ENCODE measurements at places on chromosomes 7 and 10.

GRCh38 chr7:22269963-22270362 is 87.0 kb downstream of the RAPGEF5 start:
- no peak for DNase-seq

DNA sequence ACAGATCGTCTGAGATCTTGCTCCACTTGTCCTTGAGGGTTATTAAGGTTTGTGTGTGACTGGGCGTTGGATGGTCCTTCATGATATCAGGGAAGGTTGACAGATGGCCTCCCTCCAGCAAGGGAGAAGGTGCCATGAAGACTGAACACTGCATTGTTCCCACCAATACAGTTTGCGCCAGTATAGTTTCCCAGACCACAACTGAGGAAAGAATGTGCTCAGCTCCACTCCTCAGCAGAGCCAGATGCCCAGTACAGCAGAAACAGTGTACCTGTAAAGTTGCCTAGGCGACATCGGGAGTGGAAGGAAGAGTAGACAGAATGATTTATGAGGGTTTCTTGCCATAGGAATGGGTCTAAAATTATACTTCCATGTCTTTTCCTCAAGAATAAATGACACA is 137.5 kb downstream of the ST7 start:
- no peak for DNase-seq

- no peak for DNase-seq
Measured at GRCh38 chr10:97463363-97464132, 17.6 kb downstream of the ZDHHC16 start.

GRCh38 chr10:62990126-62990525 is 143.0 kb upstream of the NRBF2 start:
- DNase-seq: no peak

DNA sequence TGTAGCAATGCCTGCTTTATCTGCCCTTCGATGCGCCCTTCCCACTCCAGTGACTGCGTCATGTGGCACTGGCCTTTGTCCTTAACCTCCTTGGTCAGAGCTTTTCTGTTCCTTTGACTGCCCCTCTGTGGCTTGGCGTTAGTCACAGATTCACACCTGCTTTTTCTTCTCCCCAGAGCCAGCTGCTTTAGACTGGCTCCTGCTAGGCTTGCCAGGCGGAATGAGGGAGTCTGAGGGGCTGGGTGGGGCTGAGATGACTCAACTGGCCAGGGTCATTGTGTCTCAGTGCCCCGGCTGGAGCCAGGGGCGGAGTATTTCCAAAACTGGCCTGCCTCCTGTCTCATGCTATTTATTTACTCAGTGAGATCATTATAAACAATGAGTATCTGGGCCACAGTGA is 194.1 kb downstream of the EMX2 start:
- no peak for DNase-seq

DNA sequence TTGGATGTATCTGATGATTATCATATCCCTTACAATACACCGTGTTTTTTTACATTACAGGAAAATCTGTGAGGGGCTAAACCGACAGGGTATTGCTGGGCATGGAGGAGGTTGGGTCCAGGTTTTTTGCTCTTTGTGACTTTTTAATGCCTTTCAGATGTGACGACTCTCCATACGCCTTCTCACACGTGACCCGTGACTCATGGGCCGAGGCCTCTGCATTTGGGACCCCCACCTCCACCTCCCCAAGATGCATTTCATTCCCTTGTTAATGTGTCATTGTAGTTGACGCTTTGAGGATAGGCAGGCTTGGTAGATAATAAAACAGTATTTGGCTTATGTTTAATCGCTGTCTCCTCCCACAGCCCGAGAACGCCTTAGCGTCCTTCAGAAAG is 95.3 kb downstream of the CUX1 start:
- DNase-seq: no peak

GRCh38 chr7:95269640-95270039 is 54.7 kb downstream of the PON1 start:
- DNase-seq: no peak

DNA sequence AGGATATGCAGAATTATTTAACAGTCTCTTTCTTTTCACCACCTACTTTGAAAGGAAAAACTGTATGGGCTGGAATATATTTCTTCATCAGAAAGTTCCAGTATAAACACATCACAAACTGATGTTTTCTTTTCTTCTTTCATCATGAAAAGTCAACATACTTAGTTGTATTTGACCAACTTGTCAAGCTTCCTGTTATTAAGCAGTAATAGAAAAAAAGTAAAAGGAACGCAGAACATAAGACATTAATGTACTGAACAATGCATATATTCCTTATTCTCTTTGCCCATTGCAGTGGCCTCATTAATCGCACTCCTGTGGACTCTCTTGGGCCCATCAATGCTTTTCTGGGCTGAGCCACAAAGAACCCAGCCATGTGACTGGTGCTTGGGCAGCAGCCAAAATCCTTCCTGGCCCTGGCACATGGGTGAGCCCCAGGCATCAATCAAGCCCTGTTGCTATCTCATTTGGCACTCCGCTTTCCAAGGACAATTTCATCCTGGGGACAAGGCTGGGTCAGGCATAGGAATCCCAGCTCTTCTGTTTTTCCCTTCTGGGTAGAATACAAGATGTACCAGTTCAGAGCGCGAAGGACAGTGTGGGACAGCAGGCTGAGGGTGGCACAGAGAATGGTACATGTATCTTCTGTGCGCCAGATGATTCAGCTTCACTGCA is 42.3 kb downstream of the RHOBTB1 start:
- DNase-seq: no peak

All from GDM1 (cell line).